ENCODE measurements at places on chromosomes 7 and 10.

GRCh38 chr7:150371996-150372270 lies 3.3 kb downstream of the REPIN1 start:
- H3K4me1 ChIP-seq = peaks cover 23% of the 10 kb centered on the region
- no peaks in the 10 kb centered on the region for H3K27me3 ChIP-seq
- H3K36me3 ChIP-seq = peaks cover 15% of the 10 kb centered on the region
- H3K4me3 ChIP-seq = no peak overlapping the region

DNA sequence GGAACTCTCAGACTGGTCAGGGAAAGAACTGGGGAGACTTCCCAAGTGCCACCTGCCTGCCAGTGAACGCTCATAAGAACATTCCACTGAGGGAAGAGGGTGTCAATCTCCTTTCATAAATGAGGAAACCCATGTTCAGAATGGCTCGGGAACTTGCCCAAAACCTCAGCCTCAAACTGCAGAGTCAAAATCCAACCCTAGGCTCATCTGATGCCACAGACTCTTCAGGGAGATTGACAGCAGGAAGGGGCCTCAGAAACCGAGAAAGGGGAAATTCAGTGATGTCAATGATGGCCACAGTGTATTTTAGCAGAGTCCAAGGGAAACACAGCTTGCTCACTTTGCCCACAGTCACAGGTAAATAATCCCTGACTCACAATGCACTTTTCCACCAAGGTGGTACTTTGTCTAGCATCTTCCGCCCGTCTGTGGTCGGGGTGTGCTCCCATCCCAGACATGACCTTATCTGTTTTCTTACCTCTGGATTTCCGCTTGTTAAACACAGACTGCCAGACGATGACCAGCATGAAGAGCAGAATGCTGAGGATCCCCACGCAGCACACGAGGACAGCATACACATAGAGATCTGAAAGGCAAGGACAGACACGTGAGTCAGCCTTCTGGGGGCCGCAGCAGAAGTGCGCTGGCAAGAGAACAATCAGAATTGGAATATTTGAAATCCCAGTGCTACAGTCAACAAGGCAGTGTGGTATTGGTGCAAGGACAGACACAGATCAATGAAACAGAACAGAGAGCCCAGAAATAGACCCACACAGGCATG lies 38.4 kb downstream of the VSTM4 start:
- H3K27me3 ChIP-seq = no peaks in the 10 kb centered on the region
- no peaks in the 10 kb centered on the region for H3K4me1 ChIP-seq
- no peaks in the 10 kb centered on the region for H3K36me3 ChIP-seq
- H3K27ac ChIP-seq = no peak overlapping the region
- H3K4me3 ChIP-seq = no peak overlapping the region
- no peak for DNase-seq

- peaks cover 5% of the 10 kb centered on the region for H3K4me1 ChIP-seq
- DNase-seq = no peak
- H3K27me3 ChIP-seq = no peaks in the 10 kb centered on the region
- H3K36me3 ChIP-seq = no peaks in the 10 kb centered on the region
Measured at GRCh38 chr7:37391791-37392672, 56.6 kb downstream of the ELMO1 start.

- no peaks in the 10 kb centered on the region for H3K4me1 ChIP-seq
- DNase-seq = no peak
- no peaks in the 10 kb centered on the region for H3K27me3 ChIP-seq
- no peaks in the 10 kb centered on the region for H3K36me3 ChIP-seq
- H3K27ac ChIP-seq = no peak overlapping the region
Measured at GRCh38 chr7:157079116-157079515, 59.6 kb upstream of the UBE3C start.

- DNase-seq = no peak
- H3K27me3 ChIP-seq = no peaks in the 10 kb centered on the region
- no peak overlapping the region for H3K27ac ChIP-seq
Measured at GRCh38 chr7:101093906-101094305, 8.6 kb downstream of the TRIM56 start.

DNA sequence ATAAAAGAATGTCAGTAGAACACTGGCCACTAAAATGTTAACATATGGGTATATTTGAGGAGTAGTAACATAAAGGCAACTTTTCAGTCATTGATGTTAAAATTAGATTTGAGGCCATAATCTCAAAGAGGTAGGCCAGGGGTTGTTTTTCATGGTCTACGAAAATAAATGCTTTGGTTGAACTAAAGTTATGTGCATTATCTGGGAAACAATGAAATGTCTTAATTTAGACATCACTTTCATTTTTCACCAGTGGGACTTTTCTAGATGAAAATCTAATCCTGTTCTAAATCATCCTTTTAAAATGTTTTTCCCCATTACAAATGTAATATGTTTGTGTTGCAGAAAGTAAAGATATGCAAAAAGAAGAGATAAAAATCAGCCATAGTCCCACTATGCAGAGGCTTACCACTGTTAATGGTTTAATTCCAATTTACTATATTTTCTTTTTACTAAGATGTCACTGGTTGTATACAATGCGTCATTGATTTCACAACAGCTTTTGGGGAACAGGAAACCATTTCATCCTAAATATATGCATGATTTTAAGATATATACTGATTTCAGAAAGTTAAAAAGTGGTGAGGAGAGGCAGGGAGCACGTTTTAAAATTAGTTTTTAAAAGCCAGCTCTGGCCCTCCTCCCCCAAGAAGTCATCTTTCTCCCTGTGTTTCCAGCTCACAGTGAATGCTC lies 64.3 kb downstream of the ARID5B start:
- H3K27me3 ChIP-seq = no peaks in the 10 kb centered on the region
- DNase-seq = no peak
